ENCODE measurements at places on chromosomes 12 and 14.

DNA sequence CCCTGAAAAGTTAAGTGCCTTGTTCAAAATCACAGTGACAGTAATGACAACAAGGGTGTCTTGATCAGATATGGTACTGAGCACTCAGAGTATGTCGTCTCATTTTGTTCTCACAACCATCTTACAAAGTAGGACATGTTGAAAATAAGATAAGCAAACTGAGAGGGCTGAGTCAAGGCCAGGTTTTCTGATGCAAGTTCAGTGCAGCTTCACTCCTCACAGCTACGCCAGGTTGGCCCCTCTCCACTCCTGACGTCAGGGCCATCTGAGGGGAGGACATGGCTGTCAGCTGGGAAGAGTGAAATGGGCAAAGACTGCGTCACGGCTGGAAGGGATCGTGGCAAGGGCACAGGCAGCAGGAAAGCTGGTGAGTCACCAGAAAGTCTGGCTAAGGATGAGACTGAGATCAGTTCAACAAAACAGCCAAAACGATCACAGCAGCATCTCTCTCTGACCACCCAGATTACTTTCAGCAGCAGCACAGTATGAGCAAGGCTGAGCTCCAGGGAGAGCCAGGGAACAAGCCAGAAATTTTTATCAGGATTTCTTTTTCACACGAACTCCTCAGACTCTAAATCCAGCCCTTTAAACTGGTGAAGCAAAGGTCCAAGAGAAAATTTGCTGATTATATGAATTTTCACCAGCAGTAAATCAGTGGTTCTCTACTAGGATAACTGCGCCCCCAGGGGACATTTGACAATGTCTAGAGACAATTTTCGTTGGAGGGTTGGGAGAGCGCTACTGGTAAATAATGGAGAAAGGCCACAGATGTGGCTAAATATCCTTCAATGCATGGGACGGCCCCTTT is 297.9 kb upstream of the AMIGO2 start:
- peak; percentile 62 for DNase-seq

DNA sequence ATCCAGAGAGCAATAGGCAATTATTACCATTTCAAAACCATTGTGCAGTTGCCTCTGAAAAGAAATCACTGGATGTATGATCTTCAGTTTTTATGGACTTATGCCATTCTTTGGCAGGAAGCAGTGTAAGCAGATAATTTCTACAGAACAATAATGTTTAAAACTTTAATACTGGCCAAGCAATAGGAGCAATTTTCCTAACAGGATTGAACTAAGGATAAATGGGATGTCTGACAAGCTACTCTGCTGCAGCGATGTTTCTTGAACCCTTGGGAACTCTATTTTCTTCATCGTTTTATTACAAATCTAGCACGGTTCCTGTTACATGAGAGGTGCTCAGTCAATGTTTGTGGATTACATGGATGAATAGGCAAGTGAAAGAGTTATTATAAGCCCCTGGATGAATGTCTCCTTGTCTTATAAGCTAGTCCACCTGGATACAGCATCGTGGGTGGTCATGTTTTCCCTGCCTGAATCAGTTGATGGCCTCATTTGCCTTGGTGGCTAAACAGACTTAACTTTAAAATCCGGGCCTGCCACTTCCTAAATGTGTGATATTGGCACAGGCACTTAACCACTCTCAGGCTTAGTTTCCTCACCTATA is 68.2 kb upstream of the MDM1 start:
- no peak for DNase-seq

DNA sequence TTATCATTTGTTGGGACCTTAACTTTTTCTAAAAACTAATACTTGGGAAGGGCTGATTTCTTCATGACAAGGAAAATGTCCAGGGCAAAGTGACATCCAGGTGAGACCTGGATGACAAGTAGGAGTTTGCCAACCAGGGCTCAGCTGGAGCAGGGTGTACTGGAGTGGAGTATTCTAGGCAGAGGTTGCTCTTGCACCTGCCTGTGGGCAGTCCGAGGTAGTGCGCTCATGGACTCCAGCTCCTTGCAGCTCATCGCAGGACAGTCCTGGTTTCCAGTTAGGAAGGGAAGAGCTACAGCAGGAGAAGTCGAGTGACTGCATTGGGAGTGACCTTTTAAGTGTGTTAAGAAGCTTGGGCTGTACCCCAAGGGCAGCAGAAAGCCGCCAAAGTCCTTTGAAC is 175.9 kb downstream of the PELI2 start:
- no peak for DNase-seq

DNA sequence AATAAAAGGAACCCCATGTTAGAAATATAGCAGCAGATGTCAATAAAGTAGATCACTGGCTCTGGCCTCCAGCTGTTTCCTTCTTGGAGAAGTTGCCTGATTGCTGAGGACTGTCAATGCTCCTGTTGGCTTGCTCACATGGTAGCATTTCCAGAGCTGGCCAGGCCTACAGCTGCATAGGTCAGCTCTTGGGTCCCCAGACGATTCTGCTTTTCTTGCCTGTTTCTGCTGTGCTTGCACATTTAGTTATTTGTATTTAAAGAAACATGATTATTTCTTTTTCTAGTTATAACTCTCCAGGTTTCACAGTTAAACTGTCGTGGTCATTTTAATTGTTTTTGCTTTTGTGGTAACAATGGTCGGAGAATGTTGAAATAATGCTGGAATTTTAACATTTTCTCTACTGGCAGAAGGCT is 7.2 kb downstream of the NAV3 start:
- DNase-seq, result no peak

GRCh38 chr14:64544607-64545312 is 4.2 kb downstream of the HSPA2 start:
- no peak for DNase-seq

DNA sequence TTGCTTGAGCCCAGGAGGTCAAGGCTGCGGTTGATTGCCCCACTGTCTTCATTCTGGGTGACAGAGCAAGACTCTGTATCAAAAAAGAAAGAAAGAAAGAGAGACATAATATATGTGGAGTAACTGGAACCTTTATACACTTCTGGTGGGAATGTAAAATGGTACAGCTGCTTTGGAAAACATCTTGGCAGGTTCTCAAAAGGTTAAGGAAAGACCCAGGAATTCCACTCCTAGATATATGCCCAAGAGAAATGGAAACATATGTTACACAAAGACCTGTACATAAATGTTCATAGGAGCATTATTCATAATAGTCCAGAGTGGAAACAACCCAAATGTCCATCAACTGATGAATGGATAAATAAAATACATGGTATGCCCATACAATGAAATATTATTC is 7.2 kb downstream of the RBMS2 start:
- no peak for DNase-seq

DNA sequence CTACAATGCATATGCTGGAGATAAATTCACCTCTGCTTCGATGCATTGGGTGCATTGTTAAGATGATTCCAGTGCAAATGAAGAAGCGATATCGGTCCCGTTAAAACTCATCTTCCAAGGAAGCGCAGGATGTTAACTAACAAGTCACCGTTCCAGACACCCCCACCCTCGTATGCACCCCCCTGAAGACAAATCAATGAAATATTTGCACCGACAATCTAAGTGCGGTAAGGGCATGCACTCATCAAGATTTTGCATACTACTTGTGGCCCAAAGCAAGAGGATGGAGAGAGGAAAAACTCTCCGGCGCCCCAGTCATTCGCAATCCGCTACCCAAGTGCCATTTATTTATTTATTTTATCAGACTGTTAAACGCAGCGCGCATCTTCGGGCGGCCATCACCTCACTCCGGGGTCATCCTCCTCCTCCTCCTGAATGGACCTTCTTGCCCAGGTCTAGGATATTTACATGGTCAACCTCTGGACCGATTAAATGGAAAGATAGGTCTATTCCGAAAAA is 1.2 kb downstream of the NOVA1 start:
- DNase-seq, result no peak

DNA sequence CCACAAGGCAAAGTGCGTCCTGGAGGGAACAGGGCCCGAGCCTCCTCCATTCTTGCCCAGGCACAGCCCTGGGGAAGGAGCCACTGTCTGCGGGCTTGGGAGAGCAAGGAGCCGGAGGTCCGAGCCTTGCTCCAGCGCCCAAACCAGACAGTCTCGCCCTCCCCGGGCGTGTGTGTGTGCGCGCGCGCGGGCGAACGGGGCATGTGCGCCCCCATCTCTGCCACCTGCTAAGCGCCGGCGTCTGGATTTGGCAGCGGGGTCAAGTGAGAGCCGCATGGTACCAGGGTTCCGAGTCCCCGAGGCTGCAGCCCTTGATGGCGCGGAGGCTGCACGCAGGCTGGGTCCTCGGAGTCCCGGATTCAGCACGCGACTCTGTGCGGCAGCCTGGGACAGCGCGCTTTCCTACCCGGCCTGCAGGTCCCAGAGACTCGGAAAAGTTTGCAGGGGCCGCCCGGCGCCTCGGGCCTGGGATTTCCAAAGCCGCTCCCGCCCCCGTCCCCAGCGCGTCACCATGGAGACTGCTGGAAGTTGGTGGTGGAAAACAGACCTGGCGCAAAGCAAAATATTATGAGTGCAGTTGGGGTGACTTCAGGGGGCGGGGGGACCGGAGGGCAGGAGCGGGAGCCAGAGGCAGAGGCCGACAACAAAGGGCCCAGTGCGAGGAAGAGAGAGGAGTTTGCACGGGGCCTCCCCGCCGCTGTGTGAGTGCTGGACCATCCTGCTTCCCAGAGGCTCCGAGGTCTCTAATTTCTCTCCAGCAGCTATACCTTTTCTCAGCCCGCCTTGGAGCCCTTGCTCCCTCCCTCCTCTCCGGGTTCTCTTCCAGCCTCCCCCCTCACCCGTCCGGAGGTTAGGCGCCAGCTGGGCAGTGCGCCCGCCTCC is 4.2 kb downstream of the RFX4 start:
- no peak for DNase-seq

DNA sequence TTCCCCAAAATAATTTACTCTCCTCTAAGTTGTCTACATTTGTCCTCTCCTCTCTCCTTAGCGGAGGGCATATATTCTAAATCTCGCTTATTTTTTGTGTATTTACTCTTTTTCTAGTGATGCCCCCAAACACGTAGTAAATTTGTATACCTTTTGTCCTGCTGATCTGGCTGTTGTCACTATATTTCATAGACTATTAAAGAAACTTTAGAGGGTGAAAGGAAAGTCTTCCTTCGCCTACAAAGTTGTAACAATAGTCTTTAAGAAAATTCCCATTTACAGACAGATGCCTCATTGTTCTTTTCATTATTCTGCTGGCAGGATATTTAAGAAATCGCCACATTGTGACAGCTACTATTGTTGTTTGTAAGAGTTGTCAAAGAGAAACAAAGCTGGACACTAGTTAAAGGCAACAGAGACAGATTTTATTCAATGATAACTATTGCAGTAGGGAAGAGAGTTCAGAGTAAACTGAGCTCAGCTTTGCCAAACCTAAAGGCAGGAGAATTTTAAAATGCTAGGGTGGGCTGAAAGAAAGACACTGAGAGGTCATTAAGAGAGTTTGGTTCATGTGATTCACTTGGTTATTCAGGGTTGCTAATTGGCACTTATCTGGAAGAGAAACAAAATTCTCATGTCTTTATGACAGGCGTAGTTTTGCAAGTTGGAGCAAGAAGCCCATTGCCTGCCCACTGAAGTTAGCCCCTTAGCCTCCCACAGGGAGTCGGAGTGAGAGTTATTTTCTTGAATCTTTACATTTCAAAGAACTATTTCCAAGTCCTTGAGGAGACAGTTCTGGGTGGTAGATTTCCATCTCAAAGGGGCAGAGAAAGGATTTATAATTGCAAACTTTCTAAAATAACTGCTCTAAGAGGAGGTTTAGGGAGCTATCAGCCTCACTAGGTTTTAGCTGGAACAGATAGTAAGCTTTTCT is 1272.5 kb upstream of the SEL1L start:
- DNase-seq, result no peak

- DNase-seq, result no peak
Measured at GRCh38 chr12:73947326-73948026, 590.2 kb upstream of the ATXN7L3B start.

GRCh38 chr12:92871116-92871515 is 58.0 kb downstream of the EEA1 start:
- no peak for DNase-seq

DNA sequence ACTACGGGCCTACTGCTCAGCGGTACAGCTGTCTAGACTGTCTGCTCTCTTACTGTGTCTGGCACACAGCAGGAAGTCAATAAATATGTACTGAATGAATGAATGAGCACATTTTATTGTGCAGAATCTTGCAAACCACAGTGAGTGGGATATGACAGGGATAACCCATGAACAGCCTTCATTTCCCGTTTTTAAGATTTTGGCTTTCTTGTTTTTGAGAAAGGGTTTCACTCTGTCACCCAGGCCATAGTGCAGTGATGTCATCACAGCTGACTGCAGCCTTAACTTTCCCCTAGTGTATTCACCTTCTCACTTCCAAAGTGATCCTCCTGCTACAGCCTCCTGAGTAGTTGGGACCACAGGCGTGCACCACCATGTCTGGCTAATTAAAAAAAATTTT is 203.1 kb downstream of the AEBP2 start:
- DNase-seq, result no peak

DNA sequence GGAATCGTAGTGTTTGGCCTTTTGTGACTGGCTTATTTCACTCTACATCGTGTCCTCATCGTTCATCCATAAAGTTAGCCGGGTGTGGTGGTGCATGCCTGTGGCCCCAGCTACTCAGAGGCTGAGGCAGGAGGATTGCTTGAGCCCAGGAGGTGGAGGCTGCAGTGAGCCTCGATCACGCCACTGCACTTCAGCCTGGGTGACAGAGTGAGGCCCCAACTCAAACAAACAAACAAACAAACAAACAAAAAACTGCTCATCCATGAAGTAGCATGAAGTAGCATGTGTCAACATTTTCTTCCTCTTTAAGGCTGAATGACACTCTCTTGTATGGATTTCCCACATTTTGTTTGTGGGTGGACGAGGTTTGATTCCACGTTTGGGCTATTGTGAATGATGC is 44.0 kb upstream of the MEG3 start:
- DNase-seq, result no peak

- peak; percentile 85 for DNase-seq
Measured at GRCh38 chr12:11580125-11580751, 69.2 kb upstream of the ETV6 start.

DNA sequence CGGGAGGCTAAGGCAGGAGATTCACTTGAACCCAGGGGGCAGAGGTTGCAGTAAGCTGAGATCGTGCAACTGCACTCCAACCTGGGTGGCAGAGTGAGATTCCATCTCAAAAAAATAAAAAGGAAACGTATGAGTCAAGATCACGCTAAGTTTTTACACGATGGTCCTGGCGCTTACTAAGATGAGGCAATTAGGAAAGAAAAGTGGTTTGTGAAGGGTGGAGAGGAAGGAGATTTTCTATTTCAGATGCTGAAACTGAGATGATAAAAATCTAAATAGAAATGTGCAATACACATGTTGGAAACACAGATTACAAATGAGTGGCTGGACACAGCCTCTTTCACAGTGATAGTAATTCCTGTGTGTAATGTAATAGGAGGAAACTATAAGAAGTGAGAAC is 63.2 kb downstream of the KDM5A start:
- DNase-seq, result no peak

GRCh38 chr12:68538726-68539614 is 71.7 kb upstream of the RAP1B start:
- peak; percentile 33 for DNase-seq
